ENCODE measurements at places on chromosomes 5 and 9.

GRCh38 chr9:31715250-31715649 is 669.2 kb upstream of the ACO1 start:
- no peak for DNase-seq

DNA sequence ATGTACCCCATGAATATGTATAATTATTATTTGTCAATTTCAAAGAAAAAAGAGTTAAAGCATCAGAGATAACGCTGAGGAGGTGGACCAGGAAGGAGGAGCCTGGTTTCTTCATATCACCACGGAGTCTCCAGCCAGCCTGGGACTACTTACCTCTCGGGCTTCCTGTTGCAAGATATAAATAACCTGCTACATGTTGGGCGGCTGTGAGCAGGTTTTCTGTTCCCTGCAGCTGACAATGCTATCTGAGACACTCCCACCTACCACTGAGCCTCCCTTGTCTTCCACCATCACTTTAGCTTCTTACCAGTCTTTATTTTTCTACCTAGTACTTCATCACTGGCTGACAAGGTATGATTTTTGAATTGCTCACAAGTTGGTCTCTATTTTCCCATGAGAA is 102.7 kb upstream of the CPEB4 start:
- no peak for DNase-seq

GRCh38 chr5:18024542-18024941 is 390.3 kb downstream of the TAF11L14 start:
- no peak for DNase-seq

GRCh38 chr5:158754018-158754514 is 345.6 kb downstream of the EBF1 start:
- DNase-seq, result peak; percentile 14

DNA sequence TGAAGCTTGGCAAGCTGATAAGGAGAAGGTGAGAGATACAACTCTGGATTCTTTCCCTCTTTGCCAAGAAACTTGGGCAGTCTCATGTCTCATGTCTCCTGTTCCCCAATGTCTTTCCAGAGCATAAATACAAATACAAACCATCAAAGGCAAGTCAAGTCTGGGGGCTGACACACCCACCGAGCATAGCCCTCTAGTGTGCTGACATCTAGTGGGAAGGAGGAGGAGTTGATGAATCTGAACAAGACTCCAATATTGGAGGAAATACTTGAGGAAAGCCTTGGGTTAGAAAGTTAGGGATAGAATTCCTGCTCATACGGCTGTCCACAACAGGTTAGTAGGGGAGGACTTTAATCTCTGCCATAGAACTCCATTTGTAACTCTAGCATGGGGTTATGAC is 8.6 kb downstream of the MLANA start:
- DNase-seq, result no peak
